ENCODE measurements at places on chromosomes 3 and 15. TPM values are rescaled to one million over a fixed set of nuclear protein-coding genes. Genes with fewer than 3 reads are reported as not detected.

GRCh38 chr3:187318819-187319616, 27.5 kb upstream of the MASP1 start:
- no peaks in the 10 kb centered on the region for H3K36me3 ChIP-seq
- H3K4me3 ChIP-seq: no peak overlapping the region
- H3K4me1 ChIP-seq: peaks cover 5% of the 10 kb centered on the region
- H3K27ac ChIP-seq: no peak overlapping the region
- no peaks in the 10 kb centered on the region for H3K27me3 ChIP-seq
- DNase-seq: peak; percentile 26

MESP1 gene
- 1.5 TPM for total RNA-seq

DNA sequence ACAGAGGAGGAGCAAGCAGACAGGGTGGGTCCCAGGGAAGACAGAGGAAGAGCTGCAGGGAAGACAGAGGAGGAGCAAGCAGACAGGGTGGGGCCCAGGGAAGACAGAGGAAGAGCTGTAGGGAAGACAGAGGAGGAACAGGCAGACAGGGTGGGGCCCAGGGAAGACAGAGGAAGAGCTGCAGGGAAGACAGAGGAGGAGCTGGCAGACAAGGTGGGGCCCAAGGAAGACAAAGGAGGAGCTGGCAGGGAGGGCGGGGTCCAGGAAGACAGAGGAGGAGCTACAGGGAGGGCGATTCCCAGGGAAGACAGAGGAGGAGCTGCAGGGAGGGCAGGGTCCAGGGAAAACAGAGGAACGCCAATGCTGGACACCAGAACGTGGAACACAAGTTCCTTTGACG, 66.5 kb downstream of the PLXNA1 start:
- H3K27ac ChIP-seq: no peak overlapping the region
- no peaks in the 10 kb centered on the region for H3K27me3 ChIP-seq
- no peaks in the 10 kb centered on the region for H3K4me1 ChIP-seq
- no peak for DNase-seq
- no peak overlapping the region for H3K4me3 ChIP-seq
- no peaks in the 10 kb centered on the region for H3K36me3 ChIP-seq

CFAP100 gene
- total RNA-seq: not detected

GRCh38 chr3:3919316-3919715, 120.1 kb downstream of the LRRN1 start:
- H3K4me3 ChIP-seq: no peak overlapping the region
- H3K36me3 ChIP-seq: no peaks in the 10 kb centered on the region
- no peak overlapping the region for H3K27ac ChIP-seq
- no peak for DNase-seq
- H3K27me3 ChIP-seq: no peaks in the 10 kb centered on the region

- no peak for DNase-seq
- H3K4me3 ChIP-seq: no peak overlapping the region
- H3K27ac ChIP-seq: no peak overlapping the region
- H3K4me1 ChIP-seq: peaks cover 14% of the 10 kb centered on the region
- H3K36me3 ChIP-seq: no peaks in the 10 kb centered on the region
- no peaks in the 10 kb centered on the region for H3K27me3 ChIP-seq
Observed at GRCh38 chr3:16883057-16883722, 1.6 kb upstream of the PLCL2 start.
